ENCODE measurements at places on chromosomes 2 and 18.

DNA sequence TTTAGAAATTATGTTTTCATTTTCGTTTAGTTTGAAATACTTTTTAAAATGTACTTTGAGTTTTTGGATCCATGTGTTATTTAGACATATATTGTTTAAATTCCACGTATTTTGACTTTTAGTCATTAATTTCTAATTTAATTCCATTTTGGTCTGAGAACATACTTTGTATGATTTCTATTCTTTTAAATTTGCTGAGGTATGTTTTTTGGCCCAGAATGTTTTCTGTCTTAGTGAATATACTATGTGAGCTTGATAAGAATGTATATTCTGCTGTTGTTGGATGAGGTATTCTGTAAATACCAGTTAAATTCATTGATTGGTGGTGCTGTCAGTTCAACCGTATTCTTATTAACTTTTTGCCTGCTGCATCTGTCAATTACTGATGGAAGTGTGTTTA is 26.4 kb downstream of the VRK2 start:
- no peak for DNase-seq

DNA sequence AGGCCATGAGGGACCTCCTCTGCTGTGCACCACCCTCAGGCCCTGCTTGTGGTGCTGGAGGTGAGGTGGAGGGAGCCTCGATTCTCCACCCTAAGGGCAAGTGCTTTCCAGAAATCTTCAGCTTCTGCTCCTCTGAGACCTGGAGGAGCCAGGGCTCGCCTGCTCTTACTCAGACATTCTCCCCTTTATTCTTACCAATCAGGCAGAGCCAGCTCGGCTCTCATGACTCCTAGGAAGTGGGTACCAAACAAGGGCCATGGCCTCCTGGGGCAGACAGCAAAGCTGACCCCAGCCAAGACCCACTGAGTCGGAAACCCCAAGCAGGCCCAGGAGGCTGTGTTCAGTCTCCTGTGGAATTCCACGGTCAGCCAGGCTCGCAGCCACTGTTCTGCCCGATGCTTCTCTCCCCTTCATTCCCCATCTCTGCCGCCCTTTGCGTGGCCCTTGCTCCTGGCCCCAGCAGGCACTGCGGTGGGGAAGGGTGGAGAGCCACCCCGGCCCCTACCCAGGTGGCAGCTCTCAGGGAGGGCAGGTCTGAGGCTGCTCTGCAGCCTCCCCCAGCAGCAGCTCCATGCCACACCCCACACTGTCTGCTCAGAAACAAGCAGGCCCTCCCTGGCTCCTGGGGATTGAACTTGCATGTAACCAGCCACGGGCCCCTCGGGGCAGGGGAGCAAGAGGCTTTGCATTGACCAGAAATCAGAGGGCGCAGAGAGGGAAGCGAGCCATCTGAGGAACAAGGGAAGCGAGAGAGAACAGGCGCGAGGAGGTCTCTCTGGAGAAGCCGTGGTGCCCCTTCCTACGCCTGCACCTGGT is 24.0 kb downstream of the HS1BP3 start:
- DNase-seq, result no peak

DNA sequence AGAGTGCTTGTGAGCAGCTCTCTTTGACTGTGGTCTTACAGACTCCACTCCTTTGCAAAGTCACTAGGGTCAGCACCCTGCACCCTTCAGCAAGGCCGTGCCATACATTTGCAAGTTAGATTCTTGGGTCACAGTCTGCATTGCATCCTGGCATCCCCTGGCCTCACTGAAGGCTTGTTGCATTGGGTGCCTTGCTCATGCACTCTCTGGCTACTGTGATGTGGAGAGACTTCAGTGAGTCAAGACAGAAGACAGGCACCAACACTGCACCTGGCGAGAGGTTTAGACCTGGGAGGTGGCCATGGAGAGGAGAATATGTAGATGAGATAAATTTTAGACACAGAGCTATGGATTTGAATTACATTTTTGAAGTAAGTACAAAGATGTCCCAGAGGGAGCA is 146.4 kb upstream of the COPS8 start:
- no peak for DNase-seq

DNA sequence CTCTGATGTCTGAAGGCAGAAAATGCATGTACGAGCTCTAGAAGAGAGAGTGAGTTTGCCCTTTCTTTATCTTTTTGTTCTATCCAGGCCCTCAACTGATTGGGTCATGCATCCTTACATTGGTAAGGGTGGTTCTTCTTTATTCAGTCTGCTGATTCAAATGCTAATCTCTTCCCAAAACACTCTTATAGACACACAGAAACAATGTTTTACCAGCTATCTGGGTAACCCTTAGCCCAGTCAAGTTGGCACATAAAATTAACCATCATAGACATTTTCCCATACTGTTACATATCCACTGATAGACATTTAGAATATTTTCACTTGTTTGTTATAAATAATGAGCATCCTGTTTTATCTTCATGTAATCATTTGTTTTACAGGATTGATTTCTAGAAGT is 141.2 kb downstream of the TAF4B start:
- DNase-seq, result no peak

DNA sequence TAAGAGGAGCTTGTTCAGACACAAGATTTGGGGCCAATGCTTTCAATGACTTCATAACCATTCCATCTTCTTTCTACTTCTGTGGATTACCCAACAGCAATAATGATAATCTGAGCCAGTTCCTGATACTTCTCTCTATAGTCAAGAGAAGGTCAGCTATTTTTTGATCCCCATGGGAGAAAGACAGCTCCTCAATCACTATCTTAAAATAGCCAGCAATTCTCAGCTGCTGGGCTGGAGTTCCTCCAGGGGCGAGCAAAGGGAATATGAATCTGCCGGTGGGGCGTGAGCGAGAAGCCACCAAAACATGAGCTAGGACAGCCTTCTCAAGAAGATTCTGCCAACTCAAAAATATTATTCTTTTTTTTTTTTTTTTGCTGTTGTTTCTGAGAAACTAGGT is at the start of gene TMEM182:
TSS of gene TMEM182 (plus strand) at position 269 of the 400 bp plus-strand sequence. CDS start 187 bp downstream, outside the sequence.
- DNase-seq, result no peak

GRCh38 chr2:218880859-218881594 is 375 bp downstream of the WNT10A start:
- no peak for DNase-seq

GRCh38 chr2:42792583-42793333 is at the start of gene HAAO:
TSS of gene HAAO (minus strand) at chr2:42792583. CDS start at chr2:42792536, 47 bp downstream.
- DNase-seq, result no peak

DNA sequence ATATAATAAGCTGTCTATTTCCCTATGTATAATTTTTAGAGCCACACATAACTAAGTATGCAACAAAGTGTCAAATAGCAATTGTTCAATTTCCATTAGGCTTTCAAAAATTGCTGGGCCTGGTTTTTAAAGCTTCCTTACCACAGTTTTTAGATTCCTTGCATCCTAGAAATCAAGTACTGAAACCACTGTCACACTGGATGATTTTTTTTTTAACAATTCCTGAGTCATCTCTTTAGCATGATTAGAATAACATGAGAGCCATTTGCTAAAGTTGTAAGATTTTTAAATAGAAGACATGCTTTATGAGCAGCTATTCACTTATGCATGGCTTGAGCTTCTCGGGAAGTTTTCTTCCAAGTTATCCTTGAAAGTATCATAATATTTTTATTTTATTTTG is 319.5 kb upstream of the NXPH2 start:
- DNase-seq, result no peak

GRCh38 chr2:42114091-42114490 is 55.1 kb upstream of the EML4 start:
- DNase-seq, result no peak

DNA sequence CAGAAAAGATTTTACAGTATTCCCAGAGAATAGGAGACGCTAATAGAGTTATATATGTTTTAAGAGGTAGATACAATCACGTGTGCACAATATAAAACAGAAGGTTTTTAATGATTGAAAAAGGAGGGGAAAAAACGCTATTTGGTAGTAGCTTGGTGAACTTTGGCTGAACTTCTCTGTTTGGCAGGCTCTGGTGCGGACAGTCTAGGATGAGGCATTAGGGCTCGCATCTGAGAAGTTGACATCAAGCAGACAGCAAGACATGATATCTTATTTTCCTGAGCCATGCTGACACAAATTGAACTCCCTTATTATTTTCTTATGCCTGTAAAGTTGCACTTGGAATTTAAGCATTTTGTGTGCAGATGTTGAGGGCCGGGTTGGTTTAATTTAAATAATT is 176.6 kb downstream of the EN1 start:
- DNase-seq, result no peak

DNA sequence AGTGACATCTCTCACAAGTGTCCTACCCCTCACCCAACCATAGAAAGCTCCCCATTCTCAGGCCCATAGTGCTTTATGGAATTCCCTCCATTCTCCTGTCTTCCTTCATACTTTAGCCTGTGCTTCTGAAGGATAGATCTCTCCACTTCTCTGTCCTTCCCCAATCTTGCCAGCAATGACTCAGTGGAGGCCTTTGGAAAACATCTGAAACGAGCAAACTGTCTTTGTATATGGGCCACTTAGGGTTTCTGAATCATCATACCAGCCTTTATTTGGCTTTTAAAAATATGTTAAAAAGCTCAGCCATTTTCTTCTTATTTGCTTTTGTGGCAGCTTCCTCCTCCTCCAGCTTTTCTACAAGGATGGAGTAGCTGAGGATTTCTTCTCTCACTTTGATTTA is 65.6 kb upstream of the ZNF385B start:
- no peak for DNase-seq

DNA sequence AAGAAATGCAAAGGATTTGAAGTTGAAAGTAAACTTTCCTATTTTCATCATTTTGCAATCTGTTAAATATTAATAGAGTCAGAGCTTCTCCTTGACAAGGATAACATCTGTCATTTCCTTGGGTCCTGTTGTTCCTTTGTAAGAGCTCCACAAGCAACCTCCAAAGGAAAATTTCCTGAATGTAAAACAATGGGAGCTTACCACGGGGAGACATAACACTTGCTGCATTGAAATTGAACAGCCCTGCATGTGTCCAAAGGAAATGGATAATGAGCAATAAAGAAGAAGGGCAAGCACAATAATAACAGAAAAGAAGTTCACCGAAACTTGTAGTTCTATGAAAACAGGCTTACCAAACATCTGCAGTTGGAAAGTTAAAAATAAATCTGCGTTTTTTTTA is 42.0 kb upstream of the SCG2 start:
- no peak for DNase-seq

- DNase-seq, result no peak
These were observed 1.2 kb upstream of the DSC3 start for GRCh38 chr18:31043709-31044108.

DNA sequence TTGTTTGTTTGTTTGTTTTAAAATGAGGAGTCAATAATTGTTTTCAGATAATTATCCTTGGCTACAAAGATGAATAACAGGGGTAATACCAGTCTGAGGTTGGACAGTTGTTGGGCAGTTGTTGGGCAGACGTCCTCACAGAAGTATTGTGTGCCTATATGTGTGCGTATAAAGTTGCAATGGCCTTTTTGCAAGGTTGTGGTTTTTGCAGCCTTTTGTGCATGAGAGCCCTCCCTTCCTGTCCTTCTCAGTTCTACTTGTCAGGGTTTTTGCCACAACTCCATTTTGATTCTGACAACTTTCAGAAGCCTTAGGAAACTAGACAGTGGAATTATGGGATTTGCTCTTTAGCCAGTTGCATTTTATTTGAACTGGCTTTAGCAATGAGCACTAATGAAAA is 6.0 kb upstream of the STK39 start:
- no peak for DNase-seq

DNA sequence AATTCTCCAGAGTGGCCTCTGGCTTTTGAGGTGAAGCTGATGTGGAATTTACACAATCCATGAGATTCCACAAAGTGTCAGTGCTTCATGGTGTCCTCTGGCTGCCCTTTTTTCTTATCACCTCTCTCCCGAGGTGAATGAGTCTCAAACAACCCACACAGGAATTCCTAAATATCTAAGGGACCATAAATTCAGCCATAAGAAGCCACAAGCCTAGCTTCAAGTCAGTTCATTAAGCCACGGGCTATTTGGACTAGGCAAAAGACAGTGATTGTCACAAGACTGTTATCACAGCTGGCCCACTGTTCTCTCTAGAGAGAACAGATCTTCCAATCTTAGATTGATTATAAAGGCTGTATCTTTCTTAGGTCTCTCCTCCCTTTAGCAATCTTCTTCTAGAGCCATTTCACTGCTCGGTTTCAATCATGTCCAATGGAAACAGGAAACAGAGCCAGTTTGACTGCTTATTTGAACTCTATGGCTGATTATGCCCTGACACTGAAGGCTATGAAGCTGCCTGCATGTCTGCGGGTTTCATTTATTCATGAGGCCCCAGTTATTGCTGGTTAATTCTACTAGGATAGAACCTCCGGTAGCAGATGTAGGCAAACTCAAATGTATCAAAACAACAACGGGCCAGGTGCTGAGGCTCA is 4.1 kb downstream of the NEMP2 start:
- DNase-seq, result no peak

DNA sequence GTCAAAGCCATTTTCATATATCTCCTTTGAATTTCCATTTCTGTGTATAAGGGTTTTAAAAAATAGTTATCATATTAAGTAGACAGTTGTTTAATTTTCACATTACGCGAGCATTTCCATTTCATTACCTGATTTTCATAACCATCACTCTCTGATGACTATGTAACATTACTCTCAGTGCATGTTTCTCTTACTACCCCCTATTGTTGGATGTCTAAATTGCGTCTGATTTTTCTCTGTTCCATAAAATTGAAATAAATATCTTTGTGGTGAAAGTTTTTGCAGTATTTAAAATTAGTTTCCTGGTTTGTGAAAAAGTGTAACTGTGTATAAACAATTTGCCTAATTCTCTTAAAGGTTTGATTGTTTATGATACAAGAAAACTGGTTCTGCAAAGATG is 123.8 kb downstream of the MYO1B start:
- no peak for DNase-seq
